Kidney glomerular epithelial cell (primary cell): ENCODE measurements at places on chromosomes 11 and 22.

- DNase-seq: no peak
Measured at GRCh38 chr11:62774407-62774806, 3.2 kb downstream of the TAF6L start.

DNA sequence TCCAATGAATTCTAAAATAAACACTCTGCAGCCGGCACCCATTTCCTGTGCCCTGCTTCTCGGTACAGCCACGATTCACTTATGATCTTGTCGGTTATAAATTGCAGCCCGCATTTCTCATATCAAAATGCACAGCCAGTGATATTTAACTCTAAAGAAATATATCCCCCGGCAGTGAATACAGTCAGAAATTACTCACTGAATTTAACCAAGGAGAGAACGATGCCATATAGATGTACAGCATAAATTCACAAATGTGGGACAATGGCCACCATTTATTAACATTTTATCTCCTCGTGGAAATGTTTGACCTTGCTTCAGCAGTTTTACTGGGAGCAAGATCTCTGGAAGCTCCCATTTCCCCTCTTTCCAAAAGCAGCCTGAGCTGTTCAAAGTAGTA, 1517.8 kb downstream of the BRD1 start:
- no peak for DNase-seq

GRCh38 chr22:33640900-33641299, 279.4 kb downstream of the LARGE1 start:
- no peak for DNase-seq

GRCh38 chr11:36354221-36355003, 58.3 kb downstream of the PRR5L start:
- DNase-seq: no peak

- DNase-seq: peak; percentile 34
Measured at GRCh38 chr22:44707752-44708151, 5.7 kb downstream of the PRR5 start.

DNA sequence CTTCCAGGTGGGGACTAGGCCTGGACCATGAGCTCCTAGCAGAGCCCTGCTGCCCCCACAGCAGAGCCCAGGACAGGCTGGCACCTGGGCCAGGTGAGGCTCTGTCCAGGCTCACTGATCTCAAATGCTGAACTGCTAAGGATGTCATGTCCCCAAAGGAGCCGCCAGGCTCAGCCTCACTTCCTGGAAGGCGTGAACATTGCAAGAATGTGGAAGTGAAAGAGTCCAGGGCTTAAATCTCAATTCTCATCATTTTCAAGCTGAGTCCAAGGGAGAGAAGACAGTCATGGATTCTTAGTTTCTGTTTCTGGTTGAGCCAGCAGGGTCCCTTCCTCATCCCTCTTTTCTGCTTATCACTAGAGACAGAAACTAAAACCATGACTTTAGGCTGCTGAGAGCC, 5.0 kb downstream of the ASCL2 start:
- DNase-seq: no peak

DNA sequence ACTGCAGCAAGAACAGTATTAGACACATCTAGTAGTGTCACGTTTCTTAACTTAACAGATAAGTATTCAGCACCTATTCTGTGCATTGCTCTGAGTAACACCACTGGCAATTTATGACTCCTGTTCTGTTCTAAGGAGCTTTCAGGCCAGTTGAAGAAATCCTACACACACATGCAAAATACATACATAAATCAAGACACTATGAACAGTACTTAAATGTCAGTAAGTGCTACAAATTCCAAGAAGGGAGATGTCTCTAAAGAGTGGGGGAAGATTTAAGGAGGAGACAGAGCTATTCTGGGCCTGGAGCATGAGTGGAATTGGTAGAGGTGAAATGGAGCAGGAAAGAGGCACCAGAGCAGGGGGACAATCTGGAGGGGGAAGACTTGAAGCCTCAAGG, 46.2 kb upstream of the CLMP start:
- DNase-seq: no peak

- no peak for DNase-seq
Measured at GRCh38 chr22:48262596-48263430, 1500.4 kb downstream of the TBC1D22A start.

GRCh38 chr11:78860720-78861422, 286.2 kb upstream of the NARS2 start:
- DNase-seq: peak; percentile 10

DNA sequence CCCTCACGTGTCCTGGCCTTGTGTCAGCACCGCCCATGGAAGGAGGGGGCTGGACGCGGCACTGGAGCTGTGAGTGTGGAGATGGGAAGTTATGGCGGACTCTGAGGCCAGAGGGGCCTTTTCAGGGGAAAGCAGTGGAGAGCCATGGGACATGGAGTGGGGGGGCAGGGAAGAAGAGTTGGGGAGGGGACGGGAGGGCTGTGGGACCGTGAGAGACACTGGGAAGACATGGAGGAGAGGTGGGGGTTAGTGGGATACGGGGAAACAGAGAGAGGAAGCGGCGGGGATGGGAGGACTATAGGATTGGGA, 58.2 kb downstream of the FBXO7 start:
- DNase-seq: no peak

DNA sequence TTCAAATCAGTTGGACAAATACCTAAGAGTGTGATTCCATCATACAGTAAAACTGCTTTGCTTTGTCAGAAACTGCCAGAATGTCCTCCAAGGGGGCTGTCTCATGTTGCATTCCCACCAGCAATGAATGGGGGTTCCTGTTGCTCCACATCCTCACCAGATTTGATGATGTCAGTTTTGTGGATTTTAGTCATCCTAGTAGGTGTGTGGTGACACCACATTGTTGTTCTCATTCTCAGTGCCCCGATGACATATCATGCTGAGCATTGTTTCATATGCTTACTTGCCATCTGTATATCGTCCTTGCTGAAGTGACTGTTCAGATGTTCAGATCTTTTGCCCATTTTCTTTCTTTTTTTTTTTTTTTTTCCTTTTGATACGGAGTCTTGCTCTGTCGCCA, 37.0 kb downstream of the CDPF1 start:
- DNase-seq: no peak

GRCh38 chr11:61529537-61530225, 21.1 kb downstream of the LRRC10B start:
- DNase-seq: no peak

DNA sequence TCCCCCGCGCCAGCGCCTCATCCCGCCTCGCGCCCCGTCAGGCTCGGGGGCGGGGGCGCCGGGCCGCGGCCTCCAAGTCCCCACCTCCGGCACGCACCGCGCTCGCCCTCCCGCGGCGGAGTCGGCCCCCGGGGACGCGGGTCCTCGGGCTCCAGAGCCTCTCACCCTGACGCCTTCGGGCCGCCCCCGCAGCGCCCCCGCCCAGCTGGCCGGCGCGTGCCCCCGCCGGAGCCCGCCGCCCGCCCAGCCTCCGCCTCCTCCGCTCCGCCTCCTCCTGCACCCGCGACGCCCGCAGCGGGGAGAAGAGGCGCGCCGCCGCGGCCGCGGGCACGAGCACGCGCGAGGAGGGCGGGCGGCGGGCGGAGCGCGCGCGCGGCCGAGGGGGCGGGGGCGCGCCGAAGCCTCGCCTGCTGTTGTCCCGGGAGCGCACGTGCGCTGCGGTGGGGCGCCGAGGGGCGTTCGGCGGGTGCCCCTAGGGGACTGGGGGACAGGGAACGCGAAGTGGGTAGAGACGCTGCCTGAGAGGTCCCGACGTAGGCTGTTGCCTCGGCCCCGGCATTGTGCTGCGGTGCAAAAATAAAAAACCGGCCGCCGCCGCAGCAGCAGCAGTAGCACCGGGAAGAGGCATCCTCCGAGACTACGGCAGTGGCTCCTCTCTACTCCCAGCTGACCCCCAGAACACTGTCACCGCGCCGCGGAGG, 87.4 kb upstream of the ARHGAP32 start:
- DNase-seq: peak; percentile 50

DNA sequence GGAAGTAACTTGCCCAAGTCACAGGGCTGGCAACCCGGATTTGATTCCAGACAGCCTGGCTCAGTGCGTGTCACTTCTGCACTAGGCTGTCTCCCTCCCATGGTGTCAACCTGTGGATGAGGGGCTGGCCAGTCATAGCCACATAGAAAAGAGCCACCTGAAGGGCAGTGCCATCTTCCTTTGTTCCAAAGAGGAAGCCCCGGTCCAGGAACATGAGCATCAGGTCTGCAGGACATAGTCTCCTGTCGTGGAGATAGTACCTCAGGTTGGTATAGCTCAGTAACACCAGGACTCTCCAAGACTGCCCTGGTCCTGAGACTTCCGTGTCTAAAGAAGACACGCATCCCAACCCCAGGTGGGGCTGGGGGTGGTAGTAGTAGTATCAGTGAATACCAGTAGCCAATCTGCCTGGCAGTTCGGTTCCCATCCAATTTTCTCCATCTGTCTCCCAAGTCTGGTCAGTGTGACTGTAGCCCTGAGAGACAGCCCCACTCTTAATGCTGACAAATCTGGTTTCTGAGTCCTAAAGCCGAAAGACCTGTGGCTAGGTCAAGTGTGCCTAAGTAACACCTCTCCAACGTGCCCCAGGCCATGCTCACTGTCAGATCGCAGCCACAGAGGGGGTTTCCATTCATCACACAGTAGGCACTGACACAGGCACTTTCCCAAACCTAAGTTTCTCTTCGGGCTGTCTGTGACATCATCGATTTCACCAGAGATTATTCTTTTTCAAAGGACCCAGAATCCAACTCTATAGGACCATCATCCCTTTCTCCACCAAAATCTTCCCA, 33.1 kb downstream of the C11orf58 start:
- DNase-seq: no peak

DNA sequence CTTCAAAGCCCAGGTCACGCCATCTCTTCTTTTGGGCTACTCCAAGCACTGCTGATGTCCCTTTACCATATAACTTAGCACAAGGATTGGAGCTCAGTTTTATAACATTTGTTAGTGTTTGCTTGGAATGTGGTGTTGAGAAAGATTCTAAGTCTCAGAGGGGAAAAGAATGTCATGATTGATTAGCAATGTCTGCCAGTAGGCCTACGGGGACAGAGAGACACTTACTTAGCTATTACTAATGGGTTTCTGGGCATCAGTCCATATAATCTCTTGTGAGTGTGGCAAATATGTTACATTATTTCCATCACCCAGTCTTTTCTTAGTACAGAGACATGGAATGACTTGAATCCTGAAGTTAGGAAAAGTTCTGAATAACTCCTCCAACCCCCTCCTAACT, 75.4 kb upstream of the FSHB start:
- DNase-seq: no peak

- no peak for DNase-seq
Measured at GRCh38 chr22:27925331-27925730, 6.3 kb upstream of the PITPNB start.

DNA sequence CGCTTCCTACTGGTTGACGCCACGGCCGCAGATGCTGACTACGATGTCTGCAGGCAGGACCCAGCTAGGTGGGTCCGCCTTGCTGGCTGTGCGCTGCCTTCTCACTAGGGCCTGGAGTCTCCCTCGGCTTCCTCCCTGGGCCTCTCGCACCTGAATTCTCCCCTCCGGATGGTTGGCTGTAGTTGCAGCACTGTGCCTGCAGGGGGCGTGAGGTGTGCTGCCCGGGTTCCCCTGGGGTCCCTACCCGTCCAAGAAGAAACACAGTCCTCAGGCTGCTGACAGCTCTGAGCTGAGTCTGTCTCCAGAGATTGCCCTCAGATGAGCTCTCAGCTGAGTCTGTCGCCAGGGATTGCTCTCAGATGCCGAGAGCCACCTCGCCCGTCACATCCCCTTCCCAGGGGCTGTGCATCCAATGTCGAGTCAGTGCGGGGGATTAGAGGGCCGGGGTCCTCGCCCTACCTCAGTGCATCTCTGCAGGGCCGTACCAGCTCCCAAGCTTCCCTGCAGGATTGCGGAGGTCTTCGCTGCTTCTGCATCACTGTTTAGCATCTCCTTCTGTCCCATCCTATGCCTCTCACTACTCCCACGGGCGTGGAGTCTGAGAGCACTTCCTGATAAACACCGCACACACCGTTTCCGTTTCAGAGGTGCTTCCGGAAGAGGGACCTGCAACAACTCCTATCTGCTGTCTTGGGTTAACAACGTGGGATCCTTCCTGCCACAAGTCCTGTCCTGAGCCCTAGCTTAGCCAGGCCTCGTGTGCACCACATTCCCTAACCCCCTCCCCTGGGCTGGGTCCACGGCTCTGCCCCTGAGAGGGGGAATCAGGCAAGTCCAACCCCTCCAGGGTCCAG, 196.9 kb downstream of the CSNK2A3 start:
- no peak for DNase-seq
